T-cell (primary cell): ENCODE measurements at places on chromosomes 12 and 14.

DNA sequence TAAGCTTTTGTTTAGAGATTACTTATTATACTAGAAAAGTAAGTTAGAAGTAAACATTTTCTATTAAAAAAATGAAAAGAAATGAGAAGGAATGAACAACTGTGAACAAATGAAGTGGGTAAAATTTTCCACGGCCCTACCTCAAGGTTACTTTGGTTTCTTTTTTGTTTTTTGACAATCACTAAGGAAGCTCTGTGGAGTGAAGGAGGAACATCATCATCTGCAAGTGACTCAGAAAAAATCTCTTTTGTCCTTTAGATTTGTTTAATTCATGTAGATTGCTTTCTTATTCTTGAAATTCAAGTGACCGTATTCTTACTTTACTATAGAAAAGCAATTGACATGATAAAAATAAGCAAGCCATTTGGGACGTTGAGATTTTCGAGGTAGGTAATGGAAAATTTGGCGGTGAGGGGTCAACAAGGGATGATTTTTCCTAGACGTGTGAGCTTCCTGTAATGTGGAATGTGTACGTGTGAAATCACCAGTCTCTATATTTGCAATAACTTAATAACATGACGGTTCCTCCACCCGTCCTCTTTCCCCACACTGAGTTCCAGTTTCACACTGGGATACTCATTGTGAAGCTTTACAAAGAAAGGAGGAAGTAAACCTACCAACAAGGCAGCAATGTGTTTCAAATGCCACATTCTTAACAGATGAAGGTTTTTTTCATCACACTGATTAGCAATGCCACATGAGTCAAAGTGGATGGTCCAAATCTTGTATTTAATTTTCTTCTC, 62.3 kb upstream of the EGLN3 start:
- no peak for DNase-seq

GRCh38 chr12:46526233-46526632, 153.7 kb upstream of the SLC38A2 start:
- no peak for DNase-seq

- DNase-seq: no peak
Measured at GRCh38 chr12:123531091-123531490, 2.4 kb downstream of the RILPL1 start.

DNA sequence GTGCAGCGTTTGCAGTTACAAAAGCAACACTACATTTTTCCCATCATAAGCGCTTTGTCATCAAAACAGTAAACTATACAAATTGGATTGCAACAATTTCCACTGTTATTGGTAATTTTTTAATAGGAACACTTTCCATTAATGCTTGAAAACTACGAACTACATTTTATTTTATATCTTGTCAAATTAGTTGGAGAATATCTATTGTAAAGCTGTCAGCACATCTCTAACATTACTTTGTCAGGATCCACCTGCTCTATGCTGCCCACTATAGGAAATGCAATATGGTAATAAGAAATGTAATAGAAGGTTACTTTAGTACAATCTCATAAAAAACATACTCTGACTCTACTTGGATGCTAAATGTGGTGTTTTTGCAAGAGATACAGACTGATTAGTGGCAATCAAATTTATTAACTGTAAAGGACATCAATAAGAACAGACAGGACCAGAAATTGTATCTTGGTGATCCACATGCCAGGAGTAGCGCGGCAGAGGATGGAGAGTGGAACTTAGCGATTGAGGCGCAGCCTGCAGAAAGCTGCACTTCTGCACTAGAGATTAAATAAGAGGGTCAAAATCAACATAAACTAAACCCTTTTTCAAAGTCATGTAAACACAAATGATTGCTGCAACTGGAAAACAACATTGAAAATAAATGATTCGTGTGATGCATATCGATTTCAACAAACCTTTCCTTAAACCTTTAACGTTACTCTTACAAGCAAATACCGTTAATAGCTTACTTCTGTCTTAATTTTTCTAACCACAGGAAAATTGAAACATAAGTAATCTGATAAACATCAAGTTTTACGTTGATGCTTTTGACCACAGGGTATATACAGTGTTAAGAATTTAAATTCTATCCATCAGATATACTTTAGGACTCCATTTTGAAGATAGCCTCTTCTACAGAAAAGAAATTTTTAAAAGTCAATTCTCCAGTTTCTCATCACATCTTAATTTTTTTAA, 3.6 kb upstream of the ARID2 start:
- DNase-seq: peak; percentile 24

- no peak for DNase-seq
Measured at GRCh38 chr12:112869778-112870177, 37.0 kb upstream of the OAS1 start.
